ENCODE measurements at places on chromosomes 1 and 21. TPM values are rescaled to one million over a fixed set of nuclear protein-coding genes. Genes with fewer than 3 reads are reported as not detected.

The BMP8B gene
- total RNA-seq = 4.7 TPM

The WDR77 gene
- 62.1 TPM for total RNA-seq

The LDLRAD1 gene
- total RNA-seq = not detected

The KCNQ4 gene
- total RNA-seq = 2.5 TPM

The GUCA2B gene
- total RNA-seq = not detected

The BMP8A gene
- 0.11 TPM for total RNA-seq

The UBASH3A gene
- total RNA-seq = 1.0 TPM

The ARHGEF10L gene
- total RNA-seq = 11.2 TPM

The ADIPOR1 gene
- 137 TPM for total RNA-seq

The AIRE gene
- not detected for total RNA-seq

The ZFP69B gene
- 3.0 TPM for total RNA-seq

The ITLN2 gene
- not detected for total RNA-seq

The FMO1 gene
- not detected for total RNA-seq

The SLC22A15 gene
- total RNA-seq = 2.2 TPM

The ACTL8 gene
- not detected for total RNA-seq

The AP4B1 gene
- total RNA-seq = 15.5 TPM

The CFAP141 gene
- total RNA-seq = not detected

The IVNS1ABP gene
- 30.7 TPM for total RNA-seq

The ERVH48-1 gene
- total RNA-seq = not detected

The TMEM201 gene
- 13.8 TPM for total RNA-seq

The FCAMR gene
- not detected for total RNA-seq

The TMIGD3 gene
- not detected for total RNA-seq

The WLS gene
- total RNA-seq = 15.3 TPM

The CNR2 gene
- not detected for total RNA-seq

Data from PC-3 (cell line).